ENCODE measurements at places on chromosomes 4 and X. TPM values are rescaled to one million over a fixed set of nuclear protein-coding genes. Genes with fewer than 3 reads are reported as not detected.
A peak's percentile ranks its signal among the peaks of the same experiment; 100 is the strongest.

- no peak overlapping the region for H3K27ac ChIP-seq
- DNase-seq = no peak
- no peaks in the 10 kb centered on the region for H3K27me3 ChIP-seq
- H3K4me1 ChIP-seq = no peaks in the 10 kb centered on the region
These were observed 95.9 kb downstream of the ATP8A1 start for GRCh38 chr4:42561031-42561430.

DNA sequence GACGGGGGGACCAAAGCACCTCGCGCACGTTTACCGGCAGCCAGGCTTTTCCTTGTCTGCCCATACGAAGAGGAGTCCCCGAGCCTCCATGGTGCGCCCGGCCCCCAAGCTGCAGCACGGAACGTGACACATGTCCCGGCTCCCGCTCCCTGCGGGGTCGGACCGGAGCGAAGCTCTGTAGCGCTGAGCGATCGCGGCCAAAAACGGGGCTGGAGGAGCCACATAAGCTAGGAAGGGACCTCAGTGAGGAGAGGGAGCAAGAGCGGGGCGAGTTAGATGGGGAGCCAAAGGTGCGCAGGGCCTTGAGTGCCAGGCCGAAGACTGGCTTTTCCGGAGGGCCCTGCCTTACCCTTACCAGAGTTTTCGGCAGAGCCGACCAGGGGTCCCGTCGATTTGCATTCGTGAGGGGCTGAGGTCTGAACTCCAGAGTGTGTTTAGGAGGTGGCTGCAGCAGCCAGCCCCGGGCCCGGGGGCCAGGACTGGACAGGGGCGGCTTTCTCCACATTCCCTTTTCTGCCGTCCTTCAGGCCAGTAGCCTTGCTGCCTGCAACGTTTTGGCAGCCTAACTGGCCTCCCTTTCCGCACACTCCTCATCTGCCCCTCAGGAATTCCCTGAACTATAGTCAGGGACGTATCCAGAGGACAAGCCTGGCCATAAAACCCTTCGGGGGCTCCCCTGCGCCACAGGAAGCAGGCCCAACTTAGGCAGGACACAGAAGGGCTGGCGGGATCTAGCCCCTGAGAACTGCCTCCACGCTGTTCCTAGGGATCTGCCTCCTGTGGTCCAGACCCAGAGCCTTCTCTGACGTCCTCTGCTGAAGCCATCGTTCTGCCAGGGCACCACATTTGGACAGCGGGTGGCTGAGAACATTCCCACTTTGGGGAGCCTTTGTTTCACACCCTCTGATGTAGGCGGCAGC lies 689 bp downstream of the SSR4 start:
- H3K27me3 ChIP-seq = no peaks in the 10 kb centered on the region
- H3K27ac ChIP-seq = peak overlapping the region; percentile 94
- H3K4me1 ChIP-seq = peaks cover 5% of the 10 kb centered on the region

DNA sequence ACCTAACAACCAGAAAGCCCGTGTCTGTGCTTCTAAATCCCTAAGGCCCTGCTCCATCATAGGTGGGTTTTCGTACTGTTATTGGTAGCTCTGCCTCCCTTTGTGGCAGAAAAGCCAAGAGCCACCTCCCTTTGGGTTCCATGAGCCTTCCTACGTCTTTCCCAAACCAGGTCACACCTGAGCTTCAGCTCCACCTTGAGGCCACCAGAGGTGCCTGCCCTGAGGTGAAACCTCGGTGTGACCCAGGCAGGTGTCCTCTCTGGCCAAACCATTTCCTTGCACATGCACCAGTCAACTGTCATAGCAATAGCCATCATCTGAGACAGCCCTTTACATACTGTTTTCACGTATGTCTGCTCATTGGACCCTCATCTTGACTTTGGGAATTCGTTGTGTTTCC lies 188.0 kb upstream of the RBPJ start:
- H3K27me3 ChIP-seq = no peaks in the 10 kb centered on the region
- H3K27ac ChIP-seq = no peak overlapping the region
- H3K36me3 ChIP-seq = no peaks in the 10 kb centered on the region
- no peaks in the 10 kb centered on the region for H3K4me1 ChIP-seq

- no peak overlapping the region for H3K4me3 ChIP-seq
- H3K27me3 ChIP-seq = no peaks in the 10 kb centered on the region
- H3K27ac ChIP-seq = no peak overlapping the region
- H3K4me1 ChIP-seq = no peaks in the 10 kb centered on the region
- no peaks in the 10 kb centered on the region for H3K36me3 ChIP-seq
These were observed 48.4 kb downstream of the PRKG2 start for GRCh38 chr4:81166458-81167160.

Gene SLC9B1
- polyA plus RNA-seq = 0.32 TPM

- H3K27me3 ChIP-seq = no peaks in the 10 kb centered on the region
- no peaks in the 10 kb centered on the region for H3K36me3 ChIP-seq
- no peaks in the 10 kb centered on the region for H3K4me1 ChIP-seq
- DNase-seq = no peak
- H3K27ac ChIP-seq = no peak overlapping the region
- H3K4me3 ChIP-seq = no peak overlapping the region
These were observed 443.6 kb upstream of the TENM3 start for GRCh38 chr4:181799561-181800069.

GRCh38 chr4:104915864-104916263 lies 230.8 kb upstream of the TET2 start:
- H3K4me3 ChIP-seq = no peak overlapping the region
- H3K36me3 ChIP-seq = no peaks in the 10 kb centered on the region
- H3K27ac ChIP-seq = no peak overlapping the region

DNA sequence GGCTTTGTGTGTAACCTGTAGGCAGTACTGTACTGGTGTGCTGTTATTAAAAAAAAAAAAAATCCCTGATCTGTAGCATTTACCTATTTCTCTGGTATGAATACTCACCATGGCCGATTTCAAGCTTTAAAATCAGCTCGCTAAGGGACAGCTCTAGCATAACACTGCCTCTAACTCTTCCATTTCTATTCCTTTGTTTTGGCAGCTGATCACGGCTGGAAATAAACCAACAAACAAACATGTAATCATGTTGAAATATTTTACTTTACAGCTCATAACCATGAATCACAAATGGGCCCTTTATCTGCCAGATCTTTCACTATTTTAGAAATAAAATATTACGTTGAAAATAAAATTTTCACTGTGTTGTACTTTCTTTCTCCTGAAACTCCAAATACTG lies 60.5 kb upstream of the IL15 start:
- no peak overlapping the region for H3K27ac ChIP-seq
- H3K36me3 ChIP-seq = no peaks in the 10 kb centered on the region
- DNase-seq = peak; percentile 4
- H3K27me3 ChIP-seq = no peaks in the 10 kb centered on the region
- no peaks in the 10 kb centered on the region for H3K4me1 ChIP-seq
- H3K4me3 ChIP-seq = no peak overlapping the region

DNA sequence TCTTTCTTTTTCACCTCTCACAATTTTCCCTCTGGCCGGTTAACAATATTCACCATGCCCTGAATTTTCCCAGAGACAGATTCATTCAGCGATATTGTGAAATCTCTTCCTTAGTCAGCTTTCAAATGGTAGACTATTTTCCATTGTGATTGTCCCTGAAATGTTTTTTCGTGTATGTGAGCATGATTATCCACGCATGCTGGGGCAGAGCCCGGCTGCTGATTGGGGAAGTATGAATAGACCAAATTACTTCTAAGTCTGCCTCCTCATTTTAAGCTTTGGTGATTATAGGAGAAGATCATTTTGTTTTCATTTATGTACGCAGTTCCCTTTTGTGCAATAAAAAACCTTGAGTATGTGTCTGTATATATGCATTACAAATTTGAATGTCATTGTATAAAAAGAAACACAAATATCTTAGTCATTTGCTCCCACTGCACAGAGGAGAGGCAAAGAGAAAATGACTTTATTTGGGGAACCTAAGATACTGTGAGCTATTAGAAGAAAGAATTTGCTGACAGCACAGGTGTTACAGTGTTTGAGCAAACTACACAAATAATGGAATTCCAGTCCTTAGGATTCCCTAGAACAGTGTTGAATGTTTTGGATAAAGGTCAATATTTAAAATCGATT lies 11.3 kb downstream of the DTHD1 start:
- no peak overlapping the region for H3K27ac ChIP-seq
- DNase-seq = no peak
- H3K4me1 ChIP-seq = no peaks in the 10 kb centered on the region
- H3K27me3 ChIP-seq = no peaks in the 10 kb centered on the region
- no peaks in the 10 kb centered on the region for H3K36me3 ChIP-seq

DNA sequence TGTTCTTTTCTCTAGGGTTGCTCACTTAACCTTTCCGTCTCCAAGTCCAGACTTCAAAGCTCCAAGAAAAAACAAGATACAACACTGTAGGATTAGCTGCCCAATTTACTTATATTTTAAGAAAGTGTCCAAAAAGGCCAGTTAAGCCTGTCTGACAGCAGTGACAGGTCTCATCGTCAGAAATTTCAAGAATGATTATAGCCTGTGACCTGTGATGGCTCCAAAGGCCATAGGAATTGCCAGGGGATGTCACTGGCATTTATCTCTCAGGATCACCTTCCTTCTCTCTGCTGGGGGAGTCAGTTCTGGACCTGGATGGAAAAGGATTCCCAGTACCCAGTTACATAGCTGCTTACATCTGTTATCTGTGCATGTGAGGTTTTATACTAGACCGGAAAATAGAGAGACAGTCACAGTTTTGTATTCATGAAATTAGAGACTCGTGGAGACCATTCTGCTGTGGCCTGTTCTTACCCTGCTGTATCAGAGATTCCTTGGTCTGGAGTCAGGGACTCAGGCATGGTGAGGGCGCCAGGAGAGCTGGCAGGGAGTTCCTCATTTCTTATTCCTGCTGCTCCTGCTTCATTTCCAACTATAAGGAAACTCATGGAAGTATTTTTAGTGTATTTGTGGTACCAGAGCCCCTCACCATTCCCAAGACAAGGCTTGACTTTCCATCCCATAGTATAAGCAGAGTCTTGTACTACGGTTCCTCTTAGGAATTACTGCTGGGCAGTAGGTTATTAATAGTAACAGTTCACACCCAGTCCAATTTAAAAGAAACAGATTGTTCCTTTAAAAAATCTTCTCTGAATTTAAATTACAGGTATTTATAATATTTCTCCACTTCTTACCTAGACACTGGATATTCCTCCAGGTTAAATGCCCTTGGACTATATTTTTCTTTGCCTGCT lies 220.8 kb downstream of the SHROOM3 start:
- no peak overlapping the region for H3K27ac ChIP-seq
- no peaks in the 10 kb centered on the region for H3K27me3 ChIP-seq
- no peaks in the 10 kb centered on the region for H3K36me3 ChIP-seq
- H3K4me1 ChIP-seq = no peaks in the 10 kb centered on the region
- no peak overlapping the region for H3K4me3 ChIP-seq
- no peak for DNase-seq

Gene SYP
- 61.4 TPM for polyA plus RNA-seq

- no peaks in the 10 kb centered on the region for H3K27me3 ChIP-seq
- no peaks in the 10 kb centered on the region for H3K4me1 ChIP-seq
- no peak overlapping the region for H3K27ac ChIP-seq
- peak; percentile 62 for DNase-seq
- no peak overlapping the region for H3K4me3 ChIP-seq
These were observed 22.1 kb downstream of the PPP1R2C start for GRCh38 chrX:42755815-42756214.

DNA sequence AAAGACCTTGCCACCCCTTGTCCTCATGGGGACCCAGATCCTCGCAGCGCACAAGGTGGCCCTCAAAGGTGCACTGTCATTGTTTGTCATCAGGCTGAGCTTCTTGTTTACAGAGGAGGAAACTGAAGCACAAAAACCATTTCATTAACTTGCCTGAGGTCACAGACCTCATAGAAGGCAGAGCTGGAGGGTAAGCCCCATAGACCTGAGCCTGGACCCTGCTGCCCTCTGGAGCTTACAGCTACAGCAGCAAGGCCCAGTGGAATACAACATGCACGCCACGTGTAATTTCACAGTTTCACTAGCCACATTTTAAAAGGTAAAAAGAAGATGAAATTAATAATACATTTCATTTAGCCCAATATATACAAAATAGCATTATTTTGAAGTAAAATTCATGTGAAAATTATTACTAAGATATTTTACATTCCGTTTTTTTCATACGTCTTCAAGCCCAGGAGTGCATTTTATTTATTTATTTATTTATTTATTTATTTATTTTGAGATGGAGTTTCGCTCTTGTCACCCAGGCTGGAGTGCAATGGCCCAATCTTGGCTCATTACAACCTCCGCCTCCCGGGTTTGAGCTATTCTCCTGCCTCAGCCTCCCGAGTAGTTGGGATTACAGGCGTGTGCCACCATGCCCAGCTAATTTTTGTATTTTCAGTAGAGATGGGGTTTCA lies 8.8 kb downstream of the JAKMIP1 start:
- peaks cover 3% of the 10 kb centered on the region for H3K27me3 ChIP-seq
- DNase-seq = no peak
- H3K36me3 ChIP-seq = no peaks in the 10 kb centered on the region

GRCh38 chrX:40074080-40074958 lies 23.4 kb downstream of the BCOR start:
- no peaks in the 10 kb centered on the region for H3K27me3 ChIP-seq
- H3K4me1 ChIP-seq = no peaks in the 10 kb centered on the region
- no peak for DNase-seq
- H3K27ac ChIP-seq = no peak overlapping the region
- no peaks in the 10 kb centered on the region for H3K36me3 ChIP-seq
- H3K4me3 ChIP-seq = no peak overlapping the region

- no peaks in the 10 kb centered on the region for H3K36me3 ChIP-seq
- DNase-seq = no peak
- no peak overlapping the region for H3K4me3 ChIP-seq
- H3K4me1 ChIP-seq = peaks cover 23% of the 10 kb centered on the region
- no peak overlapping the region for H3K27ac ChIP-seq
- H3K27me3 ChIP-seq = no peaks in the 10 kb centered on the region
These were observed 17.1 kb downstream of the USP46 start for GRCh38 chr4:52641854-52642563.

Gene FGB
- polyA plus RNA-seq = 1.4 TPM

DNA sequence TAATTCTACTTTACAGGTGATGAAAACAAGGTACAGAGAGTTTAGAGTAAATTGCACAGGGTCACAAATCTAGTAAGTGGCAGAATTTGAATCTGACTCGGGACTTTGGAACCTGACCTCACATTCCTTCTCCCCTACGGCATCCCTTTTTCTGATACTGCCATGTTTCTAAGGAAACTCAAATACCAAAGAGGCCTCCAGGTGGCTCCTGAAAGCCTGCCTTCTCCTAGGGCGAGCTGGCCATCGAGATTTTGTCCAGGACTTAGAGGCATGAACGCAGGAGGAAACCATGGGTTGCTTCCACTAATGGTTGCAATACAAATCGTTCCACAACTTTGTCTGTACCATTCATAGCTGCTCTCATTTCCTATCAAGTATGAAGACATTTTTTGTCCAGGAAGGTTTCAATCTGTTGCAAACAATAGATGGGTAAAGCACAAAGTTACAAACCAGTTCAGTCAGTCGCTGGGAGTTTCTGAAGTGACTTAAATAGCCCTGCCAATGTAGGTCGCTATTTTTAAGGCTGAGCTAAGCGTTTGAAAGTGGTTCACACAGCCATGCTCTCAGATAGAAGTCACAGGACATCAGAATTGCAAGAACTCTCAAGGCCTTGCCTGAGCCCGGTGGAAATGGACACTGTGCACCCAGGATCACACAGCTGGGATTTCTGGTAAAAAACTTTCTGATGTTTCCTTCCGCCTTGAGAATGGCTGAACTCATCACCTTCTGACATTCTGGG lies 296.6 kb upstream of the PRPS2 start:
- no peak overlapping the region for H3K27ac ChIP-seq
- DNase-seq = no peak
- H3K4me3 ChIP-seq = no peak overlapping the region
- H3K4me1 ChIP-seq = no peaks in the 10 kb centered on the region

Gene FAM9C
- polyA plus RNA-seq = not detected

- H3K27ac ChIP-seq = no peak overlapping the region
- H3K4me1 ChIP-seq = peaks cover 27% of the 10 kb centered on the region
- no peak overlapping the region for H3K4me3 ChIP-seq
- DNase-seq = no peak
These were observed 48.0 kb downstream of the RASL11B start for GRCh38 chr4:52910115-52910514.

Gene ATXN3L
- polyA plus RNA-seq = not detected

All from adrenal gland (tissue), 19 donors.